ENCODE measurements at places on chromosomes 4 and X.

DNA sequence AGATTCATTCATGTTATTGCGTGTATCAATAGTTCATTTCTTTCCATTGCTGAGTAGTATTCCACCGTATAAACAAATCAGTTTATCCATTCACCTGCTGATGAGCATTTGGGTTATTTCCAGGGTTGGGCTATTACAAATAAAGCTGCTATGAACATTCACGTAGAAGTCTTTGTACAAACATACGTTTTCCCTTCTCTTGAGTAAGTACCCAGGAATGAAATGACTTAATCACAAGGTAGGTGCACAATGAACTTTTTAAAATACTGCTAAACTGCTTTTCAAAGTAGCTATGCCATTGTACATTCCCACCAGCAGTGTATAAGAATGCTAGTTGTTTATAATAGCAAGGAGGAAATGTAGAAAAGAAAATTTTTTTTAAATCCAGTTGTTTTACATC is 35.9 kb downstream of the SYTL4 start:
- no peak for DNase-seq

GRCh38 chrX:17496407-17496806 is 121.4 kb downstream of the NHS start:
- no peak for DNase-seq

DNA sequence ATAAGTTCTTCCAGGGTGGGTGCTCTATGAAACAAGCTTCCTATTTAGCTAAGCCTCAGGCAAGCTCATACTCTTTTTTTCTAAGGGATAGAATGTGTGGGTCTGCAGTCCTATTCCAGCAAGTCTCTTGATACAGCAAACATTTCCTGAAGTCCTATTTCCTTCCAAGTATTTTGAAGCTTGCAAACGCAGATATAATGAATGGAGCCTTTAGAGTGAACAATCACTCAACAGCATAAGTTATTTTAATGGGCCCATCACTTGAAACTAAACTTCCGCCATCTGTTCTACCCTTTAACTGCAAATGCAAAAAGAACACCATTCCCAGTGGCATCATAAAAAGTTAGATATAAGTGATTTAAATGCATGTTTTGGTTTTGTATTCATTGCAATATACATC is 108.3 kb upstream of the TAPT1 start:
- no peak for DNase-seq

- no peak for DNase-seq
Observed at GRCh38 chr4:129240816-129241215, 144.9 kb downstream of the C4orf33 start.

- DNase-seq = no peak
Observed at GRCh38 chr4:158861281-158861680, 92.5 kb downstream of the FNIP2 start.

DNA sequence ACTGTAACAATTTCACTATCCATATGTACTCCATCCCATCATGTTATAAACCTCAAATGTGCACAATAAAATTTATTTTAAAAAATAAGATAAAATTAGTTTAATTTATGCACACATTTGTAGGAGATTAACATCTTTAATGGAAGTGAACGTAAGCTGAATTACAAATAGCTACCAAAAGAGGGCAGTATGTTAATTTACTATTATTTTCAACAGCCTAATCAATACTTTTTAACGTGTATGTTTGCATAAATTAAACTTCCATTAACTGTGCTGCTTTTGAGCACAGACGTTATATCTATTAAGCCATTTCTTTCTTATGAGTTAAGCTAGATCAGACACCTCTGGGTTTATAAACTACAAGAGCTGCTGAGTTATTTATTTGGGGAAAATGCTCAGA is 56.5 kb upstream of the PHKA2 start:
- DNase-seq = no peak

DNA sequence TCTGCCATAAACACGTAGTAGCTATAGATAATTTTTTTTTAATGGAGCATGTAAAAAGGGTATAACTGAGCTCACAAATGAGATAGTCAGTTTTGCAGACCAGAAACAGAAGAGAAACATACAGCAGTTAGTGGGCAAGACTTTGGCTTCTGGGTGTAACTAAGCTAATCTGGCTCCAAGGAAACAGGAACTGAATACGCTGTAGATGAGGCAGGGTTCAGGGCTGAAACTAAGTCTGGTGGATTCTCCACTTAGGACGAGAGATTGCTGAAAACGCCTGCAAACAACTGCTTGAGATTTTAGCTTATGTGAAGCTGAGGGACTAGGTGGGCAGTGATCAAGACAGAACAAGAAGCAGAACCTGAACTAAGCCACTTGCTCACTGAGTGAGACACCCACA is 91.7 kb downstream of the SMIM20 start:
- no peak for DNase-seq

- DNase-seq = no peak
Observed at GRCh38 chr4:177311589-177311988, 1.9 kb downstream of the NEIL3 start.

DNA sequence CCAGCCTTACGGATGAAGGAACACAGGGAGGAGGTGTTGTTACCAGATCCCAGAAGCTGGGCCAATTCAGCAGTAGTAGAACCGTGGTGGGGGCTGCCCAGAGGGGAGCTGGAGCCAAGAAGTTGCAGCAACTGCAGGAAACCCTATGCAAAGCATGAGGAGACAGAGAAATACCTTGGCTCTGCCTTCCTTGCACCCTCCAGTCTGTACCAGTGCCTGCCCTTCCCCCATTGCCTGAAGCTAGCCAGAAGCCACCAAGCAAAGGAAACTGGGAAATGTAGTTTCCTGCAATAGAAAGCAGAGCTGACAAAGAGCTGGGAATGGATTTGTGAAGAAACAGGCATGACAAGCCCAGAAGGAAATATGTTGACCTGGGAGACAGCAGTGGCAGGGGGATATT is 108.7 kb upstream of the FUNDC1 start:
- DNase-seq = no peak

DNA sequence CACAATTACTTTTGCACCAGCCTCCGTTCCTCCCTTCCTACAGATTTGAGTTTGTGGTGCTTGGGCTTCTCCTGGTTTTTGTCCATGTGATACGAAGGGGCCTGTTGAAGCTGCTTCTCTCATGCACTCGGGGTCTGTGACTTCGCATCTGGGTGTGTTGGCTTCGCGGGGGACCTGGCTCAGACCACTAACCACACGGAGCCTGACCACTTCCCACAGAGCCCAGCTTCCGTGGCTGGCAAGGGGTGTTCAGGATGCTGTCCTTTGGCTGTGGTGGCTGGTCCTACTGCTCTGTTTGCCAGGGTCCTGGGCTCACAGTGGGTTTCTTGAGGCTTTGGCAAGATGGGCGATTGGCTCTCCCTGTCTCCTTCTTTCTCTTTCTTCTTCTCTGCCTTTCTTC is 19.8 kb upstream of the XG start:
- DNase-seq = no peak

DNA sequence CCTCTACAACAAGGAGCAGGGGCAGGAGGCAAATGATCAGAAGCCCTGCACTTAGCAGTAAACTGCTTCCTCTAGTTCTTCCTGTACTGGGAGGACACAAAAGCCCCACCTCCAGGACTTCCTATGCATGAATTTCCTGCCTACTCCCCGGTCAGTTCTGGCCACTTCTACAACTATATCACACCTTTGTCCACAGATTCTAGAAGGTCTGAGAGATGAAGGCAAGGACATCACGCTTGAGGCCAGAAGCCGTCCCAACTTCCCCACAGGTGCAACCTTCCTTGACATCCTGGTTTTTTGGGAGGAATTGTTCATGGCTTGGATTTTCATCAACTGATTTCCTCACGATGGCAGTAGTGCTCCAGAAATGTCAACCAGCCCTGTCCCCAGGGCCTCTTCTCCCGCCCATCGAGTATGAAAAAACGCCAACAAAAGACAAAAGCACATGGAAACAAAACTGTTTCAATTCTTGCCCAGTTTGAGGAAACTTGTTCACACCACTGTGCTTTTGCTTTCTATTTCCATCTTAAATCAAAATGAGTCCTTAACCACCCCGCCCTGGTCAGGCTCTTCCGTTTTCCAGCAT is 206.5 kb upstream of the STK26 start:
- no peak for DNase-seq

DNA sequence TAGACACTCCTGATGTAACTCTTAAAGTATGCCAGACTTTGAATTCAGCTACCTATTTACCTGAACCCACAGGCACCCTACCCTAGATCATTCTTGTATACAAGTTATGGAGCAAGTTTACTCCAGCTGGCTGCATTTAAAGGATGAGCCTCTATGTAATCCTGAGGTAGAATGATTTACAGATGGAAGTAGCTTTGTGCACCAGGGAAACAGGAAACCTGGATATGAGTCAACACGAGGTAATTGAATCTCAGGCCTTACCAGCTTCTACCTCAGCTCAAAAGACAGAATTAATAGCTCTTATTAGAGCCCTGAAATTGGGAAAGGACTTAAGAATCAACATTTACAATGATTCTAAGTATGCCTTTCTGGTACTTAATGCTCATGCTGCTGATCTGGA is 119.8 kb downstream of the AGTR2 start:
- no peak for DNase-seq

DNA sequence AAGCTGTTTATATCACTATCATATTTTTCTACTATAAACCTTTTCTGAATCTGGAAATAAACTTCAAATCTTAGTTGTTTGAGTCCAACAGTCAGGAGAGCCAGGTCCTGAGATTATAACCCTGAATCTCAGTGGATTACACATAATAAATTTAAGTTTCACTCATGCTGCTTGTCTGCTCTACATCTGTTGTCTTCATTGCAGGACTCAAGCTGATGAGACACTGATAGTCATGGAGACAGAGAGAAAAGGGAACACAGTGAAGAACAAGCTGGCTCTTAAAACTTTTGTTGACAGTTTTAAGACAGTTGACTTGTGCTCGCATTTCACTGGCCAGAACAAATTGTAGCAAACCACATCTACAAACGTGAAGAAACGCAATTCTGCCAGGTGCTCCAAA is 327.0 kb upstream of the CTSO start:
- DNase-seq = no peak

- DNase-seq = no peak
Observed at GRCh38 chr4:143713955-143714625, 13.6 kb upstream of the FREM3 start.

DNA sequence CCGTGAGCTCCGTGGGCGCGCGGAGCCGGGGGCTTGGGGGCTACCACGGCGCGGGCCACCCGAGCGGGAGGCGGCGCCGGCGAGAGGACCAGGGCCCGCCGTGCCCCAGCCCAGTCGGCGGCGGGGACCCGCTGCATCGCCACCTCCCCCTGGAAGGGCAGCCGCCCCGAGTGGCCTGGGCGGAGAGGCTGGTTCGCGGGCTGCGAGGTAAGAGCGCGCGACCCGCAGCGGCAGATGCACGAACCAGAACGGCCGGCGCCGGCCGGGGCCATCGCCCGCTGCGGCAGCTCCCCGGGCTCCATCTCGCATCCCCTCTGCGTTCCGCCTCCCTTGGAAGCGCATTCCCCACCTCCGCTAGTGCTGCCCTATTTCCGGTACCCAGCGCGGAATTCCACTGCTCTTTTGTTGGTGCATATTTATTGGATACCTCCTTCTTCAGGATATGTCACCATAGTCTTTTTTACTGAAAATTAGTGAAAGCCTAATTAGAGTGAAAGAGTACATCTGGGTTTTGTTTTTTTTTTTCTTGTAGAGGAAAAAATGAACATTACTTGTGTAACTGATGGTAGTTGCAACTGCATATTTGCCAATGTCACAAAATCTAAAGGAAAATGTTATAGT is 797 bp downstream of the PKD2 start:
- no peak for DNase-seq

GRCh38 chrX:131746491-131746968 is 202.7 kb downstream of the OR13H1 start:
- DNase-seq = no peak

DNA sequence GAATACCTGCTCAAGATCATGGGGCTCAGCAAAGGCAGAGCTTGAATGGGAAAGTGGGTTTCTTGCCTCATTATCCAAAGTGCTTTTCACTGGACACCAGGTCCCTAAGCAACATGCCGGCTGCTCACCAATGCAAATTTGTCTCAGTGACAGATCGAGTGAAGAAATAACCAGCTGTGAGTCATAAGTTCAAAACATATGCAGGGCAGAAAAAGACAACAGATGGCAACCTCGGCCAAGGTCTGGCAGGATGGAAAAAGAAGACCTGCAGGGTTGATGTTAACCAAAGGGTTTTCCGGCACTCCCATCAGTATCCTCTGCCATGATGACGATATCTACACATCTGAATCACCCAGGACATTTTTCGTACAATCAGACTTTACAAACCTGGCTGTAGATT is 124.1 kb downstream of the AFAP1 start:
- DNase-seq = no peak

- DNase-seq = no peak
Observed at GRCh38 chr4:9999956-10000561, 21.2 kb downstream of the SLC2A9 start.

DNA sequence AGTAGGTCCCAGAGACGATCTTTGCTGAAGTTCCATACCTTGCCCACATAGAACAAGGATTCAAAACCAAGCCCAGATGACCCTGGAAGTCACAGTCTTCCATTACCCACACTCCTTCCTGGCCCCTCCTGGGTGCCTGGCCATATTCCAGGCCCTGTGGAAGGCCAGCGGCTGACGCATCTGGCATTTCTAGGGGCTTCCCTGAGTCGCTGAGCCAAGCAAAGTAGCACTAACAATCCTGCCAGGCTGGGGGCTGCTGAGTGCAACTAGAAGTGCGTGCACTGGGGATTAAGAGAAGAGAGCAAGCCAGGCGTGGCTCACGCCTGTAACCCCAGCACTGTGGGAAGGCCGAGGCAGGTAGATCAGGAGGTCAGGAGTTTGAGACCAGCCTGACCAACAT is 175.2 kb upstream of the CPEB2 start:
- DNase-seq = no peak

DNA sequence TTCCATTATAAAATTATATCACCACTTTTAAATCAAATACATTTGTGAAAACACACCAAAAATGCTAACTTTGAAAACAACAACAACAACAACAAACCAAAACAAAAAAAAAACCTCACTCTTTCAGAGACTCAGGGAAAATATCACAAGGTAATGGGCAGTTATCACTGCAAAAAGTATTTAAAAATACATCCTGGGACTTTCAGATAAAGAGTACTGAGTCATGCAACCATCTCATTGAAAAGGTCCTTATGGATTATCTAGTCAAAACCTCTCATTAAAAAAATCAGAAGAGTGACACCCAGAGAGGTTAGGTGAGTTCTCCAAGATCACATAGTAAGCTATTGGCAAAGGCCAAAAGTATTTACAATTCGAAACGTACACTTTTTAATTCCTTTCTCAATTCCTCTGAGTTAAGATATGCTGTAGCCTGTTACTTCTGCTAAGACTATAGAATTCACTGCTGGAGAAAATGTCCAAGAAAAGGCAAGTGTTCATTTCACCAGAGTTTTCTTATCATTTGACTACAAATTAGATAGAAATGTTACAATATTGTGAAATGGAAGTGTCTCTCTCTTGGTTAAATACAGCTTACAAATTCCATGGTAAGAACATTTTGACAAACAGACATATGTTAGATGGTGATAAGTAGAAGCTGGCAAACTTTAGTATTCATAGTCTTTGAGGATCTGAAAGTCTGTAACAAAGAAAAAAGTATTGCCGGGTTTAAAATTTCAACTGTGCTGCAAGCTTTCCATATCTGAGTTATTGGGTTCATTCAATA is 9.3 kb downstream of the STX18 start:
- no peak for DNase-seq

Measured in stimulated activated CD8-positive, alpha-beta memory T cell treated with anti-CD3 and anti-CD28 coated beads, Interleukin-2, amount 100 ng/mL, for 1 hour (primary cell).